LHCN-M2 (cell line): ENCODE measurements at places on chromosomes 6 and 20. TPM values are rescaled to one million over a fixed set of nuclear protein-coding genes. Genes with fewer than 3 reads are reported as not detected.

TFAP2D gene
- not detected in 2 replicates for total RNA-seq

RNF182 gene
- 2.1 and 3.2 TPM in 2 replicates for total RNA-seq

BHLHE23 gene
- total RNA-seq: not detected in 2 replicates

EYS gene
- total RNA-seq: 0.26 and 0.98 TPM in 2 replicates

VGLL2 gene
- 0.19 and 0.75 TPM in 2 replicates for total RNA-seq

SLC24A3 gene
- 0.06 TPM in 2 replicates for total RNA-seq

COQ3 gene
- total RNA-seq: 5.3 and 8.5 TPM in 2 replicates
